Lung (tissue), 17 donors: ENCODE measurements at places on chromosomes 16 and 17. TPM values are rescaled to one million over a fixed set of nuclear protein-coding genes. Genes with fewer than 3 reads are reported as not detected.

SPATA32 gene
- not detected for total RNA-seq

DCXR gene
- 41.6 TPM for total RNA-seq

CIBAR2 gene
- 22.6 TPM for total RNA-seq

C1QTNF8 gene
- total RNA-seq = not detected

DNA sequence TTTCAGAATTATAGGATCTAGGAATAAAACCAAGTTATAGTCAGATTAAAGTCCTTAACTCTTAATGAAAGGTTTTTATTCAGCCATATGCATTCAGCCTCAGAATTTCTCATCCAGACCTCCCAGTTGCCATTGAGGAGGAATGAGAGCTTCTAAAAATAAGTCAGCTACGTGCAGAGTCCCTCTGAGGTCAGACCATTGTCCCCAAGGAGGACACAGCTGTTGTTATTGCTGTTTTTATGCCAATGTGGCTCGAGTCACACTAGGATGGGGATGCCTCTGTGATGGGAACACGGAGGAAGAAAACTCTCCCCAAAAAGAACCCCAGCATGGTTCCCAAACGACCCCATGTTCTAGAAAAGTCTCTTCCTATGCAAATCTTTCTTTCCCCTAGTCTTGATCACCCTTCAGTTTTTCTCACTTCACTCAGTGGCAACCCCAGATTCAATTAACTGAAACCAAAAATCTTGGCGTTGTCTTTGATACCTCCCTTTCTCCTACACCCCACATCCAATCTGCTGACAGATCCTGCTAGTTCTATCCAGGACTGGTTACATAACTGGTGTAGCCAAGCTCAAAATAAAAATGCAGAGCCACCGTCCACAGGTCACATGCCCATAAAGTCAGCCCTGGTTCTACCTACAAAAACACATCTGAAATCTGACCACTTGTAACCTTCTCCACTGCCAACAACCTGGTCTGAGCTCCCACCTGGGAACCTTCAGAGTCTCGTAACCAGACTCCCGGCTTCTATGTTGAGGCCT is 138.2 kb upstream of the ERCC4 start:
- no peak for DNase-seq

- peak; percentile 62 for DNase-seq
Observed at GRCh38 chr16:457732-458400, 32.4 kb downstream of the RAB11FIP3 start.

DNA sequence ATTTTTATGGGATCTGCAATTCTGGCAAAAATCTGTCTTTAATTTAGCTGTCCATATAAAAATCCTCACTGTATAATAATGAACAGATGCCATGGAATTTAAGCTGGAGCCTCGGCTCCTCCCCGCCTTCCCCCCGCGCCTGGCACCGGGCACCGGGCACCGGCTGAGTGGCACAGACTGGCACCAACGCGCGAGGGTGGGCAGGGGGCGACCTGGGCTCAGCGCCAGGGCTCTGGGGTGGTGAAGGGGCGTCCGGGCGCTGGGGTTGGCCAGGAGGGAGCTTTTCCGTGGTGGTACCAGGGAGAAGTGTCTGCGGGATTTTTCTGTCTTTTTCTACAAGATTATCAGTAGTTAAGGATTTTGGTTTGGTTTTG is 9.1 kb downstream of the NEUROD2 start:
- no peak for DNase-seq

GRCh38 chr16:2089706-2090480 is 42.1 kb downstream of the TSC2 start:
- peak; percentile 11 for DNase-seq

- no peak for DNase-seq
Observed at GRCh38 chr16:85570213-85570734, 42.8 kb upstream of the GSE1 start.

- no peak for DNase-seq
Observed at GRCh38 chr16:5075637-5076036, 4.0 kb downstream of the ALG1 start.

GRCh38 chr16:48523415-48524204 is 86.4 kb downstream of the N4BP1 start:
- DNase-seq = no peak

GRCh38 chr16:5837007-5837670 is 739.5 kb upstream of the EEF2KMT start:
- DNase-seq = no peak

DNA sequence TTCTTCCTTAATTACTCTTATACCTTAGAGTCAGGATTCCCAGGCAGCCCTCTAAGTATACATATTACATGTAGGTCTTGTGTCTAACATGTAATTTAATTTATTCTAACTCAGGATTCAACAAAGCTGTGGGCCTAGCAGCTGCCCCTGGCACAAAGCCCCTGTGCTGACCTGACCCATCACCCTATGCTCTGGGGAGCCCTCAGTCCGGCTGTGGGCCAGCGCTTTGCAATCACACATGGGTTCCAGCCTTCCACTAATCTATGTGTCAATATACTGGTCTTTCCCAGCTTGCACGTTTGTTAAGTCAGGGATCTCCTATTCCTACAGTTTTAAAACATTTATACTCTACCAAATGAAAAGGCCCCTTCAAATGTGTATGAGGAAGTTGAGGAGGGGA is 62.7 kb upstream of the SREBF1 start:
- DNase-seq = no peak

DNA sequence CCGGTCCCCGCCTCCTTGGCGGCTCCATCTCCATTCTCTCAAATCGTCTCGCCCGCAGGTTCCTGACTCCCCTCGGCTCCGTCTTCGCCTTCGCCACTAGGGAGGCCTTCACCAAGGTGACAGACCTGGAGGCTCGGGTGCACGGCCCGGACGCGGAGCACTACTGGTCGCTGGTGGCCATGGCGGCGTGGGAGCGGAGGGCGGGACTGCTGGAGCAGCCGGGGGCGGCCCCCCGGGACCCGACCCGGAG is 862 bp downstream of the GLTPD2 start:
- DNase-seq = no peak

DNA sequence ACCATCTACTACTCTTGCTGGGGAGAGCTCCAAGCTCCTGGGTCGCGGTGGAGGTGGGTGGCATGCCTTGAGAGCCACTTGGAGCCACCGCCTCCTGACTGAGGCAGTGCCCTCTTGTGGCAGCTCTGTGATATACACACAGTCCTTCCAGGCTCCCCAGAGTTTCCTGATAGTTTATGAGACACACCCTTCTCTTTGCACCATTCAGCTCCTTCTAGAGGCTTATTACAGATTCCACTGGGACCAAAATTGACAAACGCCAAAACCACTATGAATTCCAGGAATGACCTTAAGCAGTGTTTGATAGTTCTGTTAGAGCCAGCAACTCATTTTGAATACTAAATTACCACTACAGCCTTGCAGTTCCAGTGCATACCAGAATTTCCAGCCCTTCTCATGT is 170.1 kb upstream of the CDH13 start:
- peak; percentile 59 for DNase-seq

DNA sequence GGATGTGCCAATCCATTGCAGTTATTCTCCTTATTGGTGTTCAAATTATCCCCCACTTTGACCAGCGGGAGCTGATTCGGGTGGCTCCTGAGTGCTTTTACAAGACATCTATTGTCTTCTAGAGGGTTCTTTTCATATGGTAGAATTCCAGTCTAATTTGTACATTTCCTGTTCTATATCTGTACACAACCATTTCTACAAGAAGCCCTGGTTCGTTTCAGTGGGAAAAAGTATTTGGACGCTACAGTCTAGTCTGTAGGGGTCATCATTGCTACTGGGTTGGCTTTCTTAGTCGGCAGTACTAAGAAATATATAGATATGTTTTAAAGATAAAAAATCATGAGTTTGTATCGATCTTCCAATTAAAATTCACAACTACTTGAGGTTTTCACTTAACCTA is 262.6 kb downstream of the MAP2K6 start:
- no peak for DNase-seq
